ENCODE measurements at places on chromosomes 12 and 14.

GRCh38 chr12:124778411-124778810 lies 85.3 kb downstream of the SCARB1 start:
- no peak for DNase-seq

DNA sequence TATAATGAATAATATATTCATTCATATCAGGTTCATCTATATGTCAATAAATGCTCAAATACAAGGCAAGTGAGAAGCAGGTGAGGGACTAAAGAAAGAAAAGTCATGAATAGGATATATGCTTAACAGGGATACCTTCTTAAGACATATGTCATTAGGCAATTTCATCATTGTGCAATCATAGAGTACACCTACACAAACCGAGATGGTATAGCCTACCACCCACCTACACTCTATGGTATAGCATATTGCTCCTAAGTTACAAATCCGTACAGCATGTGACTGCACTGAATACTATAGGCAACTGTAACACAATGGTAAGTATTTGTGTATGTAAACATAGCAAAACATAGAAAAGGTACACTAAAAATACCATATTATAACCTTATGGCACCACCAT lies 39.0 kb downstream of the KANSL2 start:
- DNase-seq: no peak

- DNase-seq: no peak
Observed at GRCh38 chr14:100340423-100340813, 17.3 kb downstream of the SLC25A47 start.

DNA sequence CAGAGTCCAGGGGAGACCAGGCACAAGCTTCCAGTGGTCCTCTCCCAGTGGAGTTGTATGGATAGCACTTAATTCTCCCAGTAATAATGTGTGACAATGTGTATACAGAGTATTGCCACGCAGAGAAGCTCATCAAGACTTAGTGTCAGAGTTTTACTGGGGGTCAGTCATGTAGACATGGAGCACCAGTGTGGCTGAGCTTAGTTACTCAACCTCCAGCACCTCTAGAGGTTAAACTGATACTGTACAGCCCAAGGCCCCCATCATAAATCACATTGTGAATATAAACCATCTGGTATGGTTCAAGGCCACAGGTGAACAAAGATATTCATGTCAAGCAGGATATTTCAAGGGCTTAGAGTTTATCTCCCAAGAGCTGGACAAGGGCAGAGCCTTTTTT lies 378.1 kb upstream of the TMPO start:
- no peak for DNase-seq

DNA sequence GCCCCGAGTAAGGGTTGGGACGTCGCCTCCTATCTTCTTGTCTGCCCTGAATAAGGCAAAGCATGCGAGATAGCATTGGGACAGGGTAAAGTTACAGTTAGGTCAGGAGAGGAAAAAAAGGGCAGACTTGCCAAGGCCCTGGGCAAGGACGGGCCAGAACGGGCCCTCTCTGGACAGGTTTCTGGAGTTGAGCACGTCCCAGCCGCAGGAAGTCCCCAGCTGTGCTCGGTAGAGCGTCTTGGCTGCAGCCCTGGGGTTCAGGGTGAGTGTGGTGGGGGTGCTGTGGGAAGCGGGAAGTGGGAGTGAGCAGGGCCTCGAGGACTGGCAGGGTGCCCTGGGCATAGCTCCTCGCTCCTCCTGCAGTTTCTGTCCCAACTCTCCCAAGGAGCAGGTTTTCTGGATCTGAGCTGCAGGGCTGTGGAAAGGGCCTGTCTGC lies 5.4 kb downstream of the RPS6KL1 start:
- no peak for DNase-seq

- no peak for DNase-seq
Observed at GRCh38 chr12:12518919-12519318, 43.7 kb downstream of the DUSP16 start.

DNA sequence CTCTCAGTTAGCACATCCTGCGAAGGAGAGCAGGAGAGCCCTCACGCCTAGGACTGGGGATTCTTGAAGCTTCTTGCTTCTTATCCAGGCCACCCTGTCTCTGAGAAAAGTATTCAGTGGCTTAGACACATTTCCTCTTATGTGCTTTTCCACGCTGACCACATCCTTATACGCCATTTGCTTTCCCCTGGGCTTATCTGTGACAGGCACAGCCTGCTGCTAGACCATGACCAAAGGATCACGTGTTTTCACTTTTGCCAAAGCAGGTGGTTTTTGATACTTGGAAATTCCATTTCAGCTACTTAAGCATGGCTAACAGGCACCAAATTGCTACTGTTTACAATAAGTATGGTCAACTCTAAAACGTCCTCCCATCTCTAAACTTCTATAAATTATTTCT lies 587.4 kb downstream of the AACS start:
- DNase-seq: no peak

DNA sequence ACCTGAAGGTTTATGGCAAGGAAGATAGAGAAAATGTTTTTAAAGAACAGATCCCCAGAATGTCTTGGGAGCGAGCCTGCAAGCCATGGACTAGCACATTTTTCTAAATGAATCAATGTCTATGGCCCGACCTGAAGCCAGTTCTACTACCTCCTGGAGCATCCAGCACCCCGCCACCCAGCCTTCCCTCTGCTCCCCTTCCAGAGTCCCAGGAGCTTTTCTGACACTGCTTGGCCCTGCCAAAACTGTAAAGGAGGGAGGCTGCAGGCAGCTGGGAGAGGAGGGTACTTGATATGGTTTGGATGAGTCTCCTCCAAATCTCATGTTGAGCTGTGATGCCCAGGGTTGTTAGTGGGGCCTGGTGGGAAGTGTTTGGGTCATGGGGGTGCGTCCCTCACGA lies 95.5 kb upstream of the FZD10 start:
- no peak for DNase-seq

DNA sequence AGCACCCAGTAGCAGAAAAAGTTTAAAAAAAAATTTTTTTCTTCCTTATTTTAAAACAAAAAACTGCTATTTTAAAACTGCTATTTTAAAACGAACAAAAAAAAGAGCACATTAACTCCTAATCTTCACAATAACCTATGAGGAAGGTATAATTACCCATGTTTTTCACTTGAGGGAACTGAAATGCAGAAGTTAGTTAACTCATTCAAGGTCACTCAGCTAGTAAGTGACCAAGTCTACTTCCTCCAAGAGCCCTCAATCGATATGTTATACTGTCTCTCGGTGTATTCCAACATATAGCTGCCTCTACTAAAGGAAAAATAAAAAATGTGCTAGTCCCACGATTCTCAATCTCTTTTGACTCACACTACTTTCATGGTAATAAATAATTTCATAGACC lies 7.8 kb downstream of the RPAP3 start:
- no peak for DNase-seq

DNA sequence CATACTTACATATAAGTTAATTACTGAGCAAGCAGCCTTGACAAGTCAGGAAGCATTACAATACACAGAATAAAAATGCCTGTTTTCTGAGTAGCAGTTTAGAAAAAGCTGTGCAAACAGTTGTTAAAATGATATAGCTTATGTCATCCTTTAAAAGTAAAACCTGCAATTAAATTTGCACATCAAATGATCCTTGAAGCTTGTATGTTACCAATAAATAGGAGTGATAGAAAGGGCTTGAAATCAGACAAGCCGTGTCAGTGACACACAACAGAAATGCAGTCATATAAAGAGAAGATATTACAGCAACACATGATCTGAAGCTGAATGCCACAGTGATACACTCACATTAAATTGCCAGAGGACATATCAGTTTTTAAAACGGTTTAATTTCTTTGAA lies 70.0 kb downstream of the EPS8 start:
- DNase-seq: no peak

DNA sequence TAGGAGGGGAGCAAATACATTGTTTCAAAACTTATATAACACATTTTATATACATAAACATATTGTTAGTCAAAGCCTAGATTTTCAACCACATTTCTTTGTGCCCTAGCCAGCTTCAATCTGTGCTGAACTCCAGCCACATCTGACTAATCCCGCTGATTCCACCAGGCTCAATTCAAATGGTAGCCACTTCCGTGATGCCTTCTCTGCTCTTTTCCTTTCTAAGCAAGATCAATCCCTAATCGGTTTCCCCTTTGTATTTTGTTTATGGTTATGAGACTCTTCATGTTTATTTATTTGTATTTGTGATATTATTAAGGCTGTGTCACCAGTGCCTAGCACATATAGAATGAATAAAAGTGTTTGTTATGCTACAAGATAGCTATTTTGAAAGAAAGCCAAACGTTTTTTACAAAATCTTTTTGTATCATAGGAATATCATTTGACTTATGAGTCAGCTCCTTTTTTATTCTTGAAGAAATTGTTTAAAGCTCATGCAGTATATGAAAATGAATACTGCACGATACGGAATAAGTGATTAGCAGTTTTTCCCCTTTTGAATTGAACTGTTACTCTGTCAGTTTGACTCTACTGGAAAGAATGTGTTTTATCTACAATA lies 110.2 kb downstream of the PLEKHA5 start:
- DNase-seq: no peak

GRCh38 chr12:90826036-90826435 lies 128.9 kb downstream of the CCER1 start:
- DNase-seq: no peak

GRCh38 chr12:59823567-59823966 lies 227.7 kb downstream of the SLC16A7 start:
- DNase-seq: peak; percentile 6

GRCh38 chr12:3421191-3421978 lies 69.6 kb upstream of the PRMT8 start:
- no peak for DNase-seq

GRCh38 chr14:71103662-71104484 lies 196.6 kb downstream of the PCNX1 start:
- no peak for DNase-seq

GRCh38 chr12:104219908-104220404 lies 4.4 kb downstream of the TXNRD1 start:
- peak; percentile 53 for DNase-seq

DNA sequence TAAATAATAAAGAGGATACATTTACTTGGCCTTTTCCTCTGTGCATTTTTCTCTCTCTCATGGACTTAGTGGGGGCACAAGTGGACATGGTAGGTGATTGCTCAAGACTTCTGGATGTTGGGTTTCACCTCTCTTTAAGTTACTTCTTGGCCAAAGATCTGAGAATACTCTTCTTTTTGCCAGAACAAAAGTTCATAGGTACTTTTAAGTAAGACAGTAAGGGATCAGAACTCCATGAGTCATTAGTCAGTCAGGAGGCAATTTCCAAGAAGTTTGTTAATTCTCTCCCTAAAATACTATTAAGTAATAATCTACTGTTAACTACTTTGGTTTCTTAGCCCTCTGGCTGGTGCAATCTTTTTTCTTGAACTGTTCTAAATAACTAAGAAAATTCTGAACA lies 84.2 kb downstream of the GRIP1 start:
- no peak for DNase-seq

DNA sequence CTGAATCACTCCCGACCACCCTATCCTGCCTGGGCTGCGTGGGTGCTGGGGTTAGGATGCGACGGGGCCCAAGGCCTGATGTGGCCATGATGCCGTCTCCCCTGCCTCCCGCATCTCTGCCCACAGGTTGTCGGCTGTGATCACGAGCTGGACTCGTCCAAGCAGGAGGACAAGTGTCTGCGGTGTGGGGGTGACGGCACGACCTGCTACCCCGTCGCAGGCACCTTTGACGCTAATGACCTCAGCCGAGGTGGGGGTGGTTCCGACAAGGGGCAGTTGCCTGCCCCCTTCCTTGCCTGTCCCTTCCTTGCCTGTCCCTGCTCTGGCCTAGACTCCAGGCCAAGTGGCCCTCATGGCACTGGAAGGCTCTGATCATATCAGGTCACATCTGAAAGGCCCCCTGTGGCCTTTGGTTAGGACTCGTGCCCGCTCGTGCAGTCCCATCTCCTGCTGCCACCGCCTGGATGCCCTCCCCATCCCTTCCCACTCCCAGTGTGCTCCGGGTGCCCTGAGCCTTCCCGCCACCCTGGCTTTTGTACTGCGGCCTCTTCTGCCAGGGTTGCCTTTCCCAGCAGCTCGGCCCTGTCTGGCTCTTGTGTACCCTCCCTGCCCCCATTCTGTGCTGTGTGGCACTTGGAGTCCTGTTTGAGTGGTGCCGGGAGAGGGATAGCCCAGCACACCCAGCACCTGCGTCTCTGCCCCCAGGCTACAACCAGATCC lies 13.6 kb downstream of the PAPLN start:
- no peak for DNase-seq

DNA sequence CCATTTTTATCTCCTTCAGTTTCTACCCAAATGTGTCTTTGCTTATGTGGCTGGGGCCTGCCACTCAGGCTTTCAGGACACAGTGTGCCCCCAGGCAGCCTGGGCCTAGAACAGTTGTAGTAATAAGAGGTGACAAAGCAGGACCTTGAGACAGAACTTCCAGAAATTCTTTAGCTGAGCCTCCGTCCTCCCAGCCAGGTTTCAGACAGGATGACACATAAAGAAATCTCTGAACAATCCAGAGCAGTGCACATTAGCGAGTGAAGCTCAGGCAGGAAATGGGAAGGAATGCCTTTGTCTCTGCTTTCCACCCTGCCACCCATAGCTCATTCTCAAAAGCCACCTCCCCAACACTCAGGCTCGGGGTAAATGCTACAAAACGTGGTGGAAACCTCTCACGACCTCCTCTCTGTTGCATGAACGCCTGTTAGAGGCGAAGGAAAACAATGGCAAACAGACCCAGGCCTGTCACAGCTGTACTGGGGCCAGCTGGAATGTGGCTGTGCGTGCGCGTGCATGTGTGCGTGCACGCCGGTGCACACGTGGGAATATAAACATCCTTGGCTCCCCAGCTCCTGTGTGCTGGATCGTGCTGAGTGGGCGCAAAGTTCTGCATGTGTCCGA lies 286.7 kb downstream of the ZFP36L1 start:
- DNase-seq: peak; percentile 37

GRCh38 chr14:68756000-68756481 lies 36.8 kb downstream of the ZFP36L1 start:
- DNase-seq: no peak

DNA sequence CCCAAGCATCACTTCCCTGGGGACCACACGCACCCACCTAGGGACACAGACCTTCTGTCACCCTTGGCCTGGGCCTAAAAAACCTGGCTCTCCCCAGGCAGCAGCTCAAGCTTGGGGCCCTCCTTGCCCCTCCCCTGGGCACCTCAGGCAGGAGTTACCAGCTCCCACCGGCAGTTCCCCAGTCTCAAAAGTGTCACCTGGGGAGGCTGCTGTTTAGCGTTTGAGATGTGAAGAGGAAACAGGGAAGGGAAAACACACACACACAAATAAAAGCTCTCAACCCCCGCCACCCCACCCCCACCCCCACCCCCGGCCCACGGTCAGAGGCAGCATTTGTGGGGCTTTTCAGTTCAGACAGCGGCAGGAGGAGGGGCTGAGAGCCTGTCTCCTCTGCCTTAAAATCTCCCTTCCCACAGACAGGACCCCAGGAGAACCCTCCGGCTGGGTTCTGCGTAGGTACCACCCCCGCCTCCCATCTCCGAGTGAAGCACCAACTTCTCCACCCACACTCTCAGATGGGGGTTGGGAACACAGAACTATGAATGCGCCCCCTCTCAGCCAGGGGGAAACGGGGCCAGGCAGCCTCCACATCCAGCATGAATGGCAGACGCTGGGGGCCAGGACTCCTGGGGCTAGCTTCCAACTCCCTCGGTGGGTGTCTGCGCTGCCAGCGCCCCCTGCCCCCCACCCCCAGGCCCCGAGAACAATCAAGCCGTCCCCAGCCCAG lies 3.0 kb downstream of the NCOR2 start:
- DNase-seq: no peak

GRCh38 chr14:88516861-88517357 lies 37.9 kb downstream of the PTPN21 start:
- no peak for DNase-seq

GRCh38 chr12:75129275-75129674 lies 80.4 kb downstream of the KCNC2 start:
- DNase-seq: no peak

GRCh38 chr14:34699873-34700621 lies 14.3 kb downstream of the CFL2 start:
- DNase-seq: peak; percentile 82
